PC-3 (cell line): ENCODE measurements at places on chromosomes 1 and 21. TPM values are rescaled to one million over a fixed set of nuclear protein-coding genes. Genes with fewer than 3 reads are reported as not detected.

LINGO4 gene
- total RNA-seq, result not detected in 2 replicates

ZBTB8OS gene
- 85.2 and 86.7 TPM in 2 replicates for total RNA-seq

KRTAP19-5 gene
- not detected in 2 replicates for total RNA-seq

GPR89A gene
- 38.3 and 47.9 TPM in 2 replicates for total RNA-seq

GSTM3 gene
- total RNA-seq, result 76.6 and 80.9 TPM in 2 replicates

ELAPOR1 gene
- 0.35 and 0.80 TPM in 2 replicates for total RNA-seq

HRNR gene
- total RNA-seq, result not detected in 2 replicates

CCDC181 gene
- total RNA-seq, result 0.07 TPM in 1 of 2 replicates, not detected in the other

PTGFR gene
- 6.8 and 7.8 TPM in 2 replicates for total RNA-seq

LCE1C gene
- total RNA-seq, result not detected in 2 replicates

S100A3 gene
- 4.6 and 7.9 TPM in 2 replicates for total RNA-seq

APP gene
- total RNA-seq, result 266 and 329 TPM in 2 replicates

KIF17 gene
- total RNA-seq, result 0.33 and 2.8 TPM in 2 replicates

TINAGL1 gene
- total RNA-seq, result 176 and 217 TPM in 2 replicates
